ENCODE measurements at places on chromosomes 3 and 15.
A peak's percentile ranks its signal among the peaks of the same experiment; 100 is the strongest.

GRCh38 chr3:117036259-117036799, 326.8 kb downstream of the TUSC7 start:
- peak overlapping the region; percentile 45 for H3K27ac ChIP-seq
- H3K36me3 ChIP-seq = no peaks in the 10 kb centered on the region
- H3K27me3 ChIP-seq = no peaks in the 10 kb centered on the region
- no peak overlapping the region for H3K4me3 ChIP-seq
- no peak for DNase-seq

DNA sequence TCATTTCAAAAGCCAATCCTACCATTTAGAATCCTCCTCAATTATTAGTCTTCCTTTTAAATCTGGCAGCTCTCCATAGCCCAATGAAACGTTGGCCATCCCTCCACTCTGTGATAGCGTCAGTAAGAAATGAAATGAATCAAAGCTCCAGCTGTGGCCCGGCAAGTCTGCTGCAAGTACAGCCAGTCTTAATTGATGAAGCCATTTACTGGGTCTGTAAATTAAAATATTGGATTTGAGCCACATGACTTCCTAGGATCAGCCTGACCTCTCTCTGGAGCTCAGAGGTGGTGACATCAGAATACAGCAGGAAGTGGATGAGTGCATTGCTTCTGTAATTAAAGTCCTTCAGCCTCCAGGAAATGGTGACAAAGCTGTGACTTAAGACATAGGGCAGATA, 347.0 kb upstream of the LMCD1 start:
- no peaks in the 10 kb centered on the region for H3K27me3 ChIP-seq
- H3K4me3 ChIP-seq = no peak overlapping the region
- H3K36me3 ChIP-seq = no peaks in the 10 kb centered on the region
- no peaks in the 10 kb centered on the region for H3K4me1 ChIP-seq
- no peak overlapping the region for H3K27ac ChIP-seq

DNA sequence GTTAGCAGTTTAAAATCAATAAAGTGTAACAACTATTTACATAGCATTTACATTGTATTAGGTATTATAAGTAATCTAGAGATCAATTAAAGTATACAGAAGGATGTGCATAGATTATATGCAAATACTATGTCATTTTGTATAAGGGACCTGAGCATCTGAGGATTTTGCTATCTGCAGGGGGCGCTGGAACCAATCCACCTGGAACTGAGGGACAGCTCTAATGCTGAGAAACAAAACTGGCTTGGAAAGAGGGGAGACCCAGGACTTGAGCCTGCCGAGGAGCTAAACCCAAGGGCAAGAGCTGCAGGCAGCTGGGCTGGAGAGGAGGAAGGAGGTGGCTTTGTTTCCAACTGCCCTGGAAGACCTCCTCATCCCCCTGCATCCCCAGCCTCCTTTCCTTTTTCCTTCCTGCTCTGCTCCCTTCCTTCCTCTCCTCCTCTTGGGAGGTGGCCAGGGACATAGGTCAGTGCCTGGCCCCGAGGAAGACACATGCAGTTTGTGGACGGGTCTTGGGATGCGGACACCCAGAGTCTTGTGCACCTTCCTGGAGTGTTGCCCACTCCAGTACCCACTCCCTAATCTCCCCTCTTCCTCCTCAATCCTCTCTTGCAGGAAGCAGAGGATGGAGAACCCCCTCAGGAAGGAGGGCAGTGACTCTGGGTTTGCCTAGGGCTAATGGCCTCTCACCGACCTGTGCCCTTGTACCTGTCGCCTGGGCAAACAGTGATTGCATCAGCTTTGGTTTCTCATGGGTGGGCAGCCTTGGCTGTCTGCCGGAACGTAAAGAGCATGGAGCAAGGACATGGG, 825 bp upstream of the RTP3 start:
- H3K4me3 ChIP-seq = no peak overlapping the region
- DNase-seq = no peak
- H3K27me3 ChIP-seq = no peaks in the 10 kb centered on the region
- H3K27ac ChIP-seq = no peak overlapping the region
- H3K36me3 ChIP-seq = no peaks in the 10 kb centered on the region
- H3K4me1 ChIP-seq = no peaks in the 10 kb centered on the region

- no peaks in the 10 kb centered on the region for H3K27me3 ChIP-seq
- H3K27ac ChIP-seq = no peak overlapping the region
- no peaks in the 10 kb centered on the region for H3K4me1 ChIP-seq
- DNase-seq = no peak
- H3K4me3 ChIP-seq = no peak overlapping the region
These were observed 44.8 kb downstream of the MORC1 start for GRCh38 chr3:109073116-109073515.

GRCh38 chr3:48928679-48929078, 10.0 kb downstream of the ARIH2 start:
- no peak overlapping the region for H3K27ac ChIP-seq
- DNase-seq = no peak
- H3K4me1 ChIP-seq = peaks cover 56% of the 10 kb centered on the region
- no peaks in the 10 kb centered on the region for H3K27me3 ChIP-seq

- no peak for DNase-seq
- no peaks in the 10 kb centered on the region for H3K36me3 ChIP-seq
- no peak overlapping the region for H3K4me3 ChIP-seq
These were observed 5.7 kb upstream of the CAV3 start for GRCh38 chr3:8727605-8728512.

DNA sequence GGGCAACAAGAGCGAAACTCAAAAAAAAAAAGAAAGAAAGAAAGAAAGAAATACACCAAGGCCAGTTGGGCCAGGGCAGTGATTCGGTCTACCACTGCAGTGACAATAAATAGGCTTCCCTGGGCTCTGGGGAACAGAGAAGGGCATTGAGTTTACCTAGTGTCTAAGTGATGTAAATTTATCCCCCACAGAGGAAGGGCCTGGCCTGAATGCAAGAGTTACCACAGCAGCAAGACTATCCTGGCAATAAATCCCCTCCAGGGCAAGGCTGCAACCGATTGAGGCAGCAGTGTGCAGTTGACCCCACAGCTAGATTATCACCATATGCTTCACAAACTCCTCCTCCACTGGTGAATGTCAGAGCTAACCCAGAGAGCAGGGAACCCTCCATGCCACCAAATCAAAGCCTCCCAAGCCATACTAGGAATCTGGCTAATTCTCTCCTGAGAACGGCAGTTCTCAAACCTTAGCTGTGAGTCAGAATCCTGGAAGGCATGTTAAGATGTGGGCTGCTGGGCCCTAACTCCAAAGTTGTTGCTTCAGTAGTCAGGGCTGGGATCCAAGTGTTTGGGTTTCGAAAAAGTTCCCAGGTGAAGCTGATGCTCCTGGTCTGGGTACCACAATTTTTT, 64.3 kb upstream of the GATM start:
- no peaks in the 10 kb centered on the region for H3K4me1 ChIP-seq
- H3K36me3 ChIP-seq = no peaks in the 10 kb centered on the region
- no peak overlapping the region for H3K27ac ChIP-seq
- H3K27me3 ChIP-seq = no peaks in the 10 kb centered on the region
- H3K4me3 ChIP-seq = no peak overlapping the region
- DNase-seq = no peak

DNA sequence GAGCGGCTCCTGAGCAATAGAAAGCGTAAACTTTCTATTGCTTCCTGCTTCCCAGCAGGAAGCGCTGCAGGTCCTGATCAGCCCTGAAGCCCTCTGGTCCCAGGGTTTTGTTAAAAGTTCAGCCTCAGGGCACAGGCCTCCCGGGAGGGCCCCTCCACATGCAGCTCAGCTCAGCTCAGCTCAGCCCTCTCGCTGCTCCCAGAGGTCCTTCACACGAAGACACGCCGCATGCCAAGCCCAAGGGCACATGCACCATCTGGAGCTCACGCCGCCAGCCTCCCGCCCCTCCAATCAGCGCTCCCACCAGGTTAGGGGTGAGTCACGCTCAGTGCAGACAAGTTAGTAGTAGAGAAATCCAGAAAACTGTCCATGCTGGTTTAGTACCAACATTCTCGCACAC, 12.7 kb downstream of the TKT start:
- no peaks in the 10 kb centered on the region for H3K27me3 ChIP-seq
- H3K4me3 ChIP-seq = no peak overlapping the region
- H3K36me3 ChIP-seq = peaks cover 47% of the 10 kb centered on the region
- H3K27ac ChIP-seq = no peak overlapping the region

GRCh38 chr3:102400766-102401165, 34.0 kb upstream of the ZPLD1 start:
- no peaks in the 10 kb centered on the region for H3K27me3 ChIP-seq
- no peak overlapping the region for H3K27ac ChIP-seq
- H3K4me1 ChIP-seq = no peaks in the 10 kb centered on the region
- DNase-seq = no peak

- H3K36me3 ChIP-seq = no peaks in the 10 kb centered on the region
- DNase-seq = no peak
- H3K4me1 ChIP-seq = peaks cover 11% of the 10 kb centered on the region
- H3K27ac ChIP-seq = peak overlapping the region; percentile 67
- H3K4me3 ChIP-seq = no peak overlapping the region
These were observed 40.7 kb downstream of the GASK1A start for GRCh38 chr3:43019826-43020225.

GRCh38 chr3:36707623-36708409, 56.5 kb downstream of the DCLK3 start:
- DNase-seq = no peak
- H3K27ac ChIP-seq = no peak overlapping the region
- no peaks in the 10 kb centered on the region for H3K36me3 ChIP-seq
- no peaks in the 10 kb centered on the region for H3K4me1 ChIP-seq

DNA sequence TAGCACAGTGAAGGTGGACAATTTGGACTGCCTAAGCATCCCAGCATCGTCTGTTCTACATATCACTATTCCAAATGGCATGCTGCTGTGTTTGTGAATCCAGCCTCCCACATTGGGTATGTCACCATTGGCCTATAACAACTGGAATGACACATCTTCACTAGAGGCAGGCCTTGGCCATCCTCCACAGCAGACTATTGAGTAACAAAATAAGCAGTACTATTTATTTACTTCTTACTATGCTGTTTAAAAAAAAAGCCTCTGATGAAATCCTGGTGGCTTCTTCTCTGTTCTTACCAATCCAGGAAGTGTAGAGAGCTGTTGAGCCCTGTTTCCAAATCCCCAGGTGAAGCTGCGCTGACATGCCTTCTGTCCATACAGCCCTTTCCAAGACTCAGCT, 30.6 kb upstream of the CERS3 start:
- no peak for DNase-seq
- no peak overlapping the region for H3K27ac ChIP-seq
- no peak overlapping the region for H3K4me3 ChIP-seq

- H3K27me3 ChIP-seq = no peaks in the 10 kb centered on the region
- no peak overlapping the region for H3K4me3 ChIP-seq
- H3K4me1 ChIP-seq = no peaks in the 10 kb centered on the region
- H3K36me3 ChIP-seq = no peaks in the 10 kb centered on the region
- no peak overlapping the region for H3K27ac ChIP-seq
- no peak for DNase-seq
These were observed 470.5 kb upstream of the UBE2E2 start for GRCh38 chr3:22732641-22733040.

GRCh38 chr15:51448622-51449399, 107.4 kb downstream of the GLDN start:
- H3K27me3 ChIP-seq = no peaks in the 10 kb centered on the region
- H3K4me3 ChIP-seq = no peak overlapping the region
- no peaks in the 10 kb centered on the region for H3K4me1 ChIP-seq
- H3K36me3 ChIP-seq = peaks cover 16% of the 10 kb centered on the region
- no peak for DNase-seq

- H3K36me3 ChIP-seq = no peaks in the 10 kb centered on the region
- H3K27ac ChIP-seq = no peak overlapping the region
- H3K27me3 ChIP-seq = no peaks in the 10 kb centered on the region
- no peak overlapping the region for H3K4me3 ChIP-seq
These were observed 336.6 kb upstream of the SLCO3A1 start for GRCh38 chr15:91516866-91517265.

DNA sequence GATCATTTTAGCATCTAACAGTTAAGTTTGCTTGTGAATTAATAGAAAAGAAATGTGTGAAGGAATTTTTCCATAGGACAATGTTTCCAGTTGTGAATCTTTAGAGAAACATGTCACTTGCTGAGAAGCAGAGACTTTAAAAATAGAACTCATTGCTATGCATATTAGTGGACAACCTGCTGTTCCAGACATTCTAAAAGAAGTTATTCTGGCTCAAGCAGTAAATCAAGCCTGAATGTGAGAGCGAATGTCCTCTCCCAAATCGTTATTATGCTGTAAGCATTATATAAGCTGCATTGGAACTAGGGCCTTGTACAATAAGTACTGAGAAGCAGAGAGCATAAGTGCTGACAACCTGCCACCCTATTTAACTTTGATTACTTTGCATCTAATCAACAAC, 990.9 kb downstream of the PLOD2 start:
- no peaks in the 10 kb centered on the region for H3K27me3 ChIP-seq
- no peaks in the 10 kb centered on the region for H3K36me3 ChIP-seq
- no peak overlapping the region for H3K27ac ChIP-seq

DNA sequence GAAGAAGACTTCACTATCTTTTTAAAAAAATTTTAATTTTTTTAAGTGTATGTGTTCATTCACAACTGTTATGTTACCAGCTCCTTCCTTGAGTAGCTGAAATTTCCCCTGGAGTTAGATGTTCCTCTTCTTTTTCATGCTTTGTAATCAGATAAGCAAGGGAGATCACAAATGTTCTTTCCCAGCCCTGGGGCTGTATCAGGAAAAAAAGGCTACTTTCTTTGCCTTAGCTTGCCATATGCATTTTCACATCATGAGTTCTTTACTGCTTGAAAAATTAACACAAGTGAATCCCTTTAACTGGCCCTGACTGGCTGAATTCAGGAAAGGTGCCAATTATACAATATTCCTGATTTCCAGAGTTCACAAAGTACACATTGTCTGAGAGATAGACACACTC, 353.2 kb upstream of the ATP11B start:
- H3K4me3 ChIP-seq = no peak overlapping the region
- H3K27ac ChIP-seq = no peak overlapping the region
- H3K36me3 ChIP-seq = no peaks in the 10 kb centered on the region
- H3K27me3 ChIP-seq = no peaks in the 10 kb centered on the region
- no peaks in the 10 kb centered on the region for H3K4me1 ChIP-seq

DNA sequence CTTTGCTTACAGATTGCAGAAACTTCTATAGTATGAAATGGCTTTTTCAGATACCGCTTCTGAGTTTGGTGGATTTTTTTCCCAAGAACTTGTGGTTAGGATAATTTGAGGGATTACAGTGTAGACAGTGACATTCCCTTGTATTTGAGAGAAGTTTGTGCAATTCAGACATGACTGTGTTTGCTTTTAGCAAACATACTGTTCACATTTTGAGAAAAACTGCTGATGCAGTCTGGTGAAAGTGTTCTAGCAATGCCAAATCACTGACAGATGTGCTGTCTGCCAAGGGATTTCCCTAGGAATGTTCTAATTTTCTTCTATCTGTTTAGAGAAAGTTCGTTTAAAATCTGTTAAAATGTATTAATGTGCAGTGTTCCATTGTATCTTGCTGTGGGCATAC, 652.6 kb downstream of the FHIT start:
- peaks cover 4% of the 10 kb centered on the region for H3K4me1 ChIP-seq
- no peaks in the 10 kb centered on the region for H3K36me3 ChIP-seq
- no peak overlapping the region for H3K4me3 ChIP-seq
- H3K27me3 ChIP-seq = no peaks in the 10 kb centered on the region

- no peak for DNase-seq
- H3K27me3 ChIP-seq = no peaks in the 10 kb centered on the region
- H3K4me1 ChIP-seq = no peaks in the 10 kb centered on the region
- no peak overlapping the region for H3K27ac ChIP-seq
These were observed 32.0 kb downstream of the DNAH12 start for GRCh38 chr3:57512166-57512565.

Measured in vagina (tissue), 2 donors.